ENCODE measurements at places on chromosomes 3 and 15. TPM values are rescaled to one million over a fixed set of nuclear protein-coding genes. Genes with fewer than 3 reads are reported as not detected.

DNA sequence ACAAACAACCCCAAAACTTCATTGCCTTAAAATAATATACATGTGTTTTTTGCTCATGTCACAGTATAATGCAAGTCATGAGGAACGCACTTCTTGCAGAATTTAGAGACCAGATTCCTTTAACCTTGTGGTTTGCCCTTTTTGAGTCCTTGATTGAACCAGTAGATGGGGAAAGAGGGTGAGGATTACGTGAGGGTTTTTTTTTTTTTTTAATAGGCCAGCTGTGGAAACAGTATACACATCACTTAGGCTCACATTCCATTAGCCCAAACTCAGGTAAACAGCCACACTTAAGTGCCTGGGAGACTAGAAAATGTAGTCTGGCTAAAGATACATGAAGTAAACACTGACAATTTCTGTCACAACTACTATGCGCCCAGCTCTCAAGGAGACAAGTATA is 114.9 kb upstream of the MLF1 start:
- no peak for DNase-seq

DNA sequence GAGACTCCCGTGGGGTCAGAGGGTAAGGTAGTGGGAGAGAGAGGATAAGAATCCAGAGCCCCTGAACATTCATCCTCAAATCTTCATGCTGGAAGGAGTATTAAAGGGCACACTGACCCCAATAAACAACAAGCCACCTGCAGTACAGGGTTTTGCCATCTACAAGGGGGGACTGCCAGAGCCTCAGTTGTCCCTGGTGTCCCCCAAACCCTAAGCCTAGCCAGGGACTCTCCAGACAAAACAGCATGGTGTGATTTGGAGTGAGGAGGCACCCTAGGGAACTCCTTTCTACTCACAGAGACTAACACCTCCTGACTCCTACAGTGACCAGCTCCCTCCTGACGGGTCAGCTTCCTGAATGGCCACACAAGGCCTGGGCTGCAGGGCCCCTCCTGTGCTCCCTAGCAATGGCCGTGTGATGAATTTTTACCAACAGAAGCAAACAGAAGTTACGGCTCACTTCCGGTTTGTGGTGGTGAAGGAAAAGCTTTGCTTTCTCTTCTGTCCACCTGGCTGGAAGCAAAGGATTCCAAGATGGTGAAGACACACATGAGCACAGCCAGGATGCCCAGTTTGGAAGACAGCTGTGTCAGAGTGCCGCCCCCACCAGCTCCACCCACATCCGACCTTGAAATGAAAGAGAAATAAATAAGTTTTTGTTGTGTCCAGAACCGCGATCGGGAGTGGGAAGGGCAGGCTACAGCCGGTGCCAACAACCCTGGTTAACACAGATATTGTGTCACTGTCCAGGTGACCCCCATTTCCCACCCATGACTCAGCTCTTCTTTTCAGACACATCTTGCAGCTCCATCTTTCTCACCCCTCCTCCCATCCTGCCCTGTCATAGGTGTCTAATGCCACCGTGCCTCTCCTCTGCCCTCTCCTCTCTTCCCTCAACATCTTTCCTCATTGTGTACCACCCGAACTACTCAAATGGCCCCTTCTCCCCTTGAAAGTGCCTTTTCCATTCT is 69.6 kb upstream of the ATP13A3 start:
- no peak for DNase-seq

Gene TP63
- 47.7 TPM for total RNA-seq

Gene C3orf49
- total RNA-seq: not detected

Gene ARRDC4
- 25.8 TPM for total RNA-seq

Gene PLSCR2
- total RNA-seq: 0.73 TPM
